ENCODE measurements at places on chromosomes 4 and X. TPM values are rescaled to one million over a fixed set of nuclear protein-coding genes. Genes with fewer than 3 reads are reported as not detected.

Gene CA5B
- total RNA-seq = 29.6 TPM

DNA sequence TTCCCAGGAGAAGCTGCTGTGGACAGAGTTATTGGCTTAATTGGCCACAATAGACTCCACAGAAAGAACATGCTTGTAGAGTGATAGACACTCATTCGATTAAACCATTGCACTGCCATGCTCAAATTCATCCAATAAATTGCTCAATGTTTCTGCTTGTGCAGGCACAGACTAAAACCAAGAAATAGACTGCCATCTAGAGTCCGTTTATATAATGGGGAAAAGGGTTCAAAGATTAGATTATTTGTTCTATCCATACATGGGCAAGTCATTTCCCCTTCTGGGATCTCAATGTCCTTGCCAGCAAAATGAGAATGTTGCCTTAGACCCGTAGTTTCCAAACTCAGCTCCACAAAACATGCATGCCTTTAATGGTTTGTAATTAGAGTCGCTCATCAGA is 8.7 kb downstream of the SMIM10 start:
- DNase-seq = peak; percentile 42

DNA sequence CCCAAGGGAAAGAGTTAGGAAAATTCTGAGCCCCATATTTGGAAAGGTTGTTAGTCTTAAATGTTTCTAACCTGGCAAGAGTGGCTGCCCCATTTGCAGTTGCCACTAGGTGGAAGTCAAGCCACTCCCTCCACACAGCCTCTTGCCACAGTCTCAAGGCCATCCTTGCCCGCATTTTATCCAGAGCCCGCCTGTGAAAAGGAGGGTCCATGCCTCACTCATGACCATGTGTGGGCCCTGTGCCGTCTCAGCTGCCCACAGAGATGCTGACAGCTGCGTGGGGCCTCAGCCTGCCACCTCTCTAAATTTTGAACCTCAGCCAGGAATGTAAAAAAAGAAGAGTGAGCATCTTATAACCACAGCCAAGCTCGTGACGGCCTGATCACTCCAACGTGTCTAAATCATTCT is 201.5 kb upstream of the FAM241A start:
- DNase-seq = peak; percentile 66

DNA sequence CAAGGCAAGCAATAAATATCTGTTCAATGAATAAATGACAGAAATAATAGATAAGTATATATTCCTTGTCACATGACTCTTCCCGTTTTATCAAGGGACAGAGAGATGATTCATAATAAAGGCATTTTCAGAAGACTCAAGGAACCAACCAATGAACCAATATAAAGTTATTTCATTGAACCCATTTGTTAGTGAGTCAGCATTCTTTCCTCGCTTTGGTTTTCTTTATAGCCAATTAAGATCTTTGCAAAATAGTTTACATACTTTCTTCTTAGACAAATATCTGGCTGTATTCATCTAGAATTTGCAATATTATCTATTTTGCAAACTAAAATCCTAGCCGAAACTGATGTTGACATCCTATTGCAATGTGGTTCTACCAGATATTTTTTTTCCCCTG is 269.4 kb downstream of the IL15 start:
- DNase-seq = peak; percentile 18

GRCh38 chrX:154693394-154693793 is 40.0 kb upstream of the CTAG2 start:
- no peak for DNase-seq

DNA sequence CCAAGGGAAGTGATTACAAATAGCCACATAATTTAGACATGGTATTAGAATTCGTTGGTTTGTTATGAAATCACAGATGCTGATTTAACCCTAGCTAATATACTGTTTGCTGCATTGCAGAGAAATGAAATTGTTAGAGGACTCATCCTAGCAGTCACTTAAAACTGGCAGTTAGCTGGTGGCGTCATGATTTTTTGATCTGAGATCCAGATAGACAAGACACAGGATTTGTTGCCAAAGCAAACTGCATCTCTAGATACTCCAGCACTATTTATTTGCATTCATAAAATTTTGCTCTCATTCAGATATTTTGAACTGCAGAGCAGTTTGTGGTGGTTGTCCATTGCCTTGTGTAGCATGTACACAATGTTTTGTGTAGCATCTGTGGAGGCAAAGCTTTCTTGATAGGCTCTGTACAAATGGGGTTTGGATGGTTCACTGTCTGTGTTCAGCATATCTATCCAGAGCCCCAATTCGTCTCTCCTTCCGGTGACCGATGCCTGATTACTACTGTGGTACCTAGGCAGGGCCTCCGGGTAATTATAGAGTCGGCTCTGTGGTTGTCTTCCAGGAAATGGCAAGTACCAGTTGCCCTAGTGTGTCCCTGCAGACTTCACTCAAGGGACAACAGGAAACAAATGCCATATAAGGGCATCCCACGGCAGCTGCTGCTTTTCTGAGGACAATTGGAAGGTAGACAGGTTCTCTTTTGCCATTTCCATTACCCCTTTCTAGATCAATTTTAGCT is 30.1 kb upstream of the SPARCL1 start:
- peak; percentile 51 for DNase-seq

All from RPMI7951 (cell line).